HuH-7 (cell line): ENCODE measurements at places on chromosomes 5 and 9.

DNA sequence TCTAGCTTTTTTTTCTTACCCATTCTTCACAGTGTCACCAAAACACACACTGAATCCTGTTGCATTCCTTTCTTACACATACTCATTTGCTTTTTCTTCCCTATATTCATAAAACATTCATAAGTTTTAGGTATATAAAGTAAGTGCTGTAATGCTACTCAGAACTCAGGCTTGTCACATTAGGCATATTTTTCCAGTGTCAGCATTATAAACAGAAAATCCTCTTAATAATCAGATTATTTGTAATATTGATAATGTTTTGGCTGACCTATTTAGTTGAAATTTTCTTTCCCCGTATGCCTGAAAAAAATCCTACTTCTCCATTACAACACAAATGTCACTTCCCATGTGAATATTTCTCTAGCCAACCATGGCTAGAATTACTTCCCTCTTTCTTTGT is 743.0 kb upstream of the NUDT12 start:
- no peak for DNase-seq

- DNase-seq: no peak
These were observed 50.4 kb upstream of the ZSWIM6 start for GRCh38 chr5:61281686-61282085.

- DNase-seq: no peak
These were observed 791 bp downstream of the RAPGEF6 start for GRCh38 chr5:131634238-131634637.

- no peak for DNase-seq
These were observed 56.9 kb upstream of the TBC1D2 start for GRCh38 chr9:98312365-98312764.

- no peak for DNase-seq
These were observed 25.2 kb downstream of the LNPEP start for GRCh38 chr5:96961053-96961452.

DNA sequence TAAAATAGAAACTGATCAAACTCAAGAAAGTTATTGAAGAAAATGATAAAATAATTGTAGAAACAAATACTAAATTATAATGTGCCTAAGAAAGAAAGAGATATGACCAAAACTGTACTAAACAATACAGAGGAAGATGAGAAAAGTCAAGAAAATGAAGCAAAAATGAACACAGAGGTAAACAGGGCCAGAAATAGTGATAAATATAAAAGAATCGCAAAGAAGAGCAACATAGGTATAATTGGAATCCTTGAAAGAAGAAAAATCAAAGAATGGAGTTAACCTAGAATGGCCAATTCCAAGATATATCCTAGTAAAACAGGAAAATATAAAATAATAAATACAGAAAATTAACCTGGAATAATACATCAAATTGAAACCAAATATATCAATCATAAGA is 69.6 kb downstream of the CSF2 start:
- no peak for DNase-seq

DNA sequence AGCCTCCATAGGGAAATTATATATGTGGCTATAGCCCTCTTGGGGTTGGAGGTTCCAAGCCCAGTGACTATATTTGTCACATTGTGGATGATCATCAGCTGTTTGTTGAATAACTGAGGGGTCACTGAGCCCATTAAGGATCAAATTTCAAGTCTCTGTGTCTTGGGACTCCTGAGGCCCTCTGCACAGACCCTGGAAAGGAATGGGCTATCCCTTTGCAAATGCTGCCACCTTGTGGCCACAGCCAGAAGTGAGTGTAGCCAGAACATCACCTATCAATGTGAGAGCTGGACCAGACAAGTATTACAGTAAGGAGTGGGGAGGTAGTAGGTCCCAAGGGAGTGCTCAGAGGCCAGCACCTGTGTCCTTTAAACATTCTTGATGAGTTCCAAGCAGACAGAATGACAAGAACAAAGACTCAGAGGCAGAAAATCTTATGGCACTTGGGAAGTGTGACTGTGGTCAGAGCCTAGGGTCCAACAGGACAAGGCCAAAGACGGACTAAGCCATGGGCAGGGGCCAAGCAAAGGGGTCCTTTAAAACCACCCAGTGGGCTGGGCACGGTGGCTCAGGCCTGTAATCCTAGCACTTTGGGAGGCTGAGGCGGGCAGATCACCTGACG is 8.2 kb downstream of the RPP25L start:
- DNase-seq: peak; percentile 81

GRCh38 chr9:95629585-95629984 is 112.8 kb upstream of the PTCH1 start:
- DNase-seq: no peak

DNA sequence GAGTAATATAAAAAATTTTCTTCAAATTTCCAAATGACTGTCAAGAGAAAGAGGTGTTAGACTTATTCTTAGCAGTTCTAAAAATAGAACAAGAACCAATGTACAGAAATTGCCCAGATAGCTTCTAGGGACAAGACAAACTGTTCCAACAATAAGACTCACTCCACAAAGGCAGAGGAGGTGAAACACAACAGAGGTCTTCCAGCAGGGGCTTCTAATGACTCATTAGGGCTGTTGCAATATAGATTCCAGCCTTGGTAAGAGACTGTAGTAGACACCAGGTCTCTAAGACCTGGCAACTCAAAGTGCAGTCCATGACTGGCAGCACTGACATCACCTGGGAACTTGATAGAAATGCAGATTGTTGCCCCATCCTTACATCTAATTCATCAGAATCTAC is 134.6 kb upstream of the VLDLR start:
- DNase-seq: no peak

DNA sequence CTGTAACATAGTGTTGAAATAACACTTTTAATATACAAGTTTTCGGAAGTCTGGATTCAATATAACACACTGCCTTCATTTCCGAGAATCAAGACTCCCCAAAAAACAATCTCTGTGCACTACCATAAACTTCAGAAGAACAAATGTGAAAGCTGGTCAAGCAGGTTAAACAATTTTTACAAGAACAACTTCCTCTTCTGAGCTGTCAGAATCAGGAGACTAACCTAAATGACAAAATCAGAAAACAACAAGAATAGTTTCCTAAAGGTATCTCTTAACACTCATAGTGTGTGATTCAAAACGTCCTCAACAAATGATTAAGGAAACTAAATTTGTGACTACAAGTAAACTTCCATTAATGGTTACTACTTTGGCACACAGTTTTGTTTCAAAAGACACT is 11.6 kb downstream of the C9orf72 start:
- no peak for DNase-seq

DNA sequence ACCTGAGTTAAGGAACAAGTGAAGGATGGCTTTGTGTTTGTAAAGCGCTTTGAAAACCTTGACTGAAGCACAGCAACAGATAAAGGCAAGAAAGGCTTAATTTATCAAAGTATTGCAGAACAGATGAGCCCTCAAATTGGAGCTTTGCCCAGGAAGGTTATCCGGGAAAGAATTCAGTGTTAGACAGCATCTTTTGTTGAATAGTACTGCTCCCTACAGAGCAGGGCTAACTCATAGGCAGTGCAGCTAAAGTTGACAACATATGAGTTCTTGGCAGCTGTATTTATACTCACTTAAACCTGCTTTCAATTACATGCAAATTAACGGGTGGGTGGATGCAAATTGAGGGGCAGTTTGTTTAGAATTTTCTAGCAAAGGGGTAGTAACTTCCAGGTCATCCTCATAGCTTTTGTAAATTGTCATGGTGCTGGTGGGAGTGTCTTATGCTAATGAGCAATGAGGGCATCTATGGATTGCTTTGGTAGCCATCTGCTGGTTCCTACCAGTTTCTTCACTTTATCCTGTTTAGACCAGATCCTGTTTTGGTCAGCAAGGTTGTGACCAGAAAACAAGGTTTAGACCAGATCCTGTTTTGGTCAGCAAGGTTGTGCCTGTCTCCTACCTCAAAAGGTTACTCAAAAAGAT is 105.8 kb downstream of the GDA start:
- no peak for DNase-seq

DNA sequence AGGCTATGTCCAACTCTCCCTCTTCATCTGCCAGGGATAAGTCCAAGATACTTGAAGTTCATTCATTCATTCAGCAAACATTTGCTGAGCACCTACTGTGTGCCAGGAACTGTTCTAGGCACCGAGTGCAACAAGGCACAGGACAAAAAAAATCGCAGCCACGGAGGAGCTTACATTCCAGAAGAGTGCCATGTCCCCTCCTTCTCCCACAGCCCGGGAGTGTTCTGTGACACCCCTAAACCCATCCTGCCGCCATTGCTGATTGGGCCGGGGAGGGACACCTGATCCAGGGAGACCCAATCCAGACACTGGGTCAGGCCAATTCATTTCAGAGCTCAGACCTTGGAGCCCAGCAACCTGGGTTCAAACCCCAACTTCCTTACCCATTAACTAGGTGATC is 58.1 kb upstream of the NEURL1B start:
- no peak for DNase-seq

DNA sequence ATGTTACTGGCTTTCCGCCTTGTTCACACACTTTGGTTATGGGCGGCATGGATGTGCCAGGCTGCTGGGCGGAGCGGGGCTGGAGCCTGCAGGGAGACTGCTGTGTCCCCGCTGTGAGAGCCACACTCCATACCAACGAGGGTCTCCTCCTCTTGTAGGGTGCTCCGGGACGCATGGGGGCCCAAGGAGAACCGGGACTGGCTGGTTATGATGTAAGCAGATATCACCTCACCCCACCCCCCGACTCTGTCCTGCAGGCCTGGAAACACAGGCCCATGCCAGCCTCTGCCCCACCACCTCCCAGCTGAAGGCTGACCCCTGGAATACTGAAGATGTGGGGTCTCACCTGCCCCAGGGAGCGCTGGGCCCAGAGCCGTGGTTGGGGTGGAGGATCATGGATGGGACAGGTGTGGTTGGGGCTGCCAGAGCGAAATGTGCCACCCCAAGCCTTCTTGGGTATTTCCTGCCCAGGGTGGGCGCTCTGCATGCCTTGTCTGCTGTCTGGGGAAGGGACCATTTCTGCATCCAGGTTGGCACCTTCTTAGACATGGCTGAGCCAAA is 39.3 kb upstream of the ORM1 start:
- DNase-seq: no peak

GRCh38 chr5:178359738-178360137 is 127.1 kb upstream of the PHYKPL start:
- DNase-seq: no peak

- no peak for DNase-seq
These were observed 33.5 kb upstream of the F2R start for GRCh38 chr5:76682387-76682786.

- DNase-seq: no peak
These were observed 168.4 kb downstream of the TTLL11 start for GRCh38 chr9:121924700-121925099.
